Endothelial cell of umbilical vein (primary cell): ENCODE measurements at places on chromosomes 2 and 18. TPM values are rescaled to one million over a fixed set of nuclear protein-coding genes. Genes with fewer than 3 reads are reported as not detected.

DNA sequence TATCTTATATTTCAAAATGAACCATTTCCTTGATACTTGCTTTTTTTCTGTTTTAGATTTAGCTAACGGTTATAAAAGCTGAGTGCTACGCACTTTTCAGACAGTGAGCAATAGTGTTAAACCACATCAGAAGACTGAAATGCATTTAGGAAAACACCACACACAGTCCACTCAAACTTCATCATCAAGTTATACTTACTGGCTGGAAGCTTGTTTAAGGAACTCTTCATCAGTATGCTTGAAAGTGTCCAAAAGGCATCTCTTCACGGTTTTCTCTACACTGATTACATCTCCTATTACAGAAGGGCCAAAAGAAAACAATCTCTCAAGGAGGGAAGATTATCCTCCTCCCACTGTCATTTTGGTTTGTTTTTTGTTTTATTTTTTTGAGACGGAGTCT, 19.7 kb downstream of the ILKAP start:
- H3K36me3 ChIP-seq: peaks cover 29% of the 10 kb centered on the region
- no peak overlapping the region for H3K27ac ChIP-seq
- no peak overlapping the region for H3K4me3 ChIP-seq
- H3K27me3 ChIP-seq: no peaks in the 10 kb centered on the region
- no peak for DNase-seq

DNA sequence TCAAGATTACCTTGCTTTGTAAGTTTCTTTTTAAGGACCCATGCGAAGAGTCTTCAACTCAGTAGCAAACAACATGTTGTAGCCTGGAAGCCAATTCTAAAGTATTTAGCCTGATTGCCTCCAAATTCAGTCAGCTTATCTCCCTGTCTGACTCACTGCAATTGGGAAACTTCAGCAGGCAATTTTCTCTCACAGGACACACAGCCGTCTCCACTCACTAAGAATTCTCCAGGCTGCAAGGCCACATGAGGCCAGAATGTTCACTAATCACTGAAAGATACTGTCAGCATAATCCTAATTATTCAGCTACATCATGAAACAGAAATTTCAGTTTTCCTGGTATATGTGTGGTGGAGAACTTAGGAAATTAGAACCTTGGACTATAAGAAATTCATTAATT, 78.1 kb upstream of the PDE1A start:
- no peaks in the 10 kb centered on the region for H3K36me3 ChIP-seq
- no peak for DNase-seq
- no peak overlapping the region for H3K4me3 ChIP-seq
- no peaks in the 10 kb centered on the region for H3K27me3 ChIP-seq
- H3K27ac ChIP-seq: no peak overlapping the region
- H3K4me1 ChIP-seq: no peaks in the 10 kb centered on the region

TPO gene
- not detected in 2 replicates for total RNA-seq

LRRTM4 gene
- total RNA-seq: not detected in 2 replicates

NETO1 gene
- total RNA-seq: not detected in 2 replicates
